ENCODE measurements at places on chromosomes 13 and 19.

GRCh38 chr19:584240-585001, 5.3 kb upstream of the HCN2 start:
- no peak for DNase-seq

DNA sequence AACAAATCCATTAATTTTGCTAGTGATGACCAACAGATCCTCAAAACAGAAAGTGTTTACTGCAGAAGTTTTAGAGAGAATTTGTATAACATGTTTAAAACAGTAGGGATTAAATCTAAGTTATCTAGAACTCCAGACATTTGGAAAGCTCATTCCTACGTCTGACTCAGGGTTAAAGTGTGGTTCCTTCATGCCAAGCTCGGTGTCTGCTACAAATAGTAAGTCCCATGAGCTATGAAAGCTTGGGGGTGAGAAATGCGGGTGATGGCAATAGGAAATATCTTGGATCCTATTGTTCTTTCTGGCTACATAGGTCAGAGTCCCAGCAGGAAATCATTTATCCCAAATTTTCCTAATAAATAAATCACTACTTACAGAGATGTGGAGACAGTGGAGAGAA, 867.1 kb downstream of the UQCRFS1 start:
- DNase-seq: no peak

GRCh38 chr13:30965380-30965779, 32.9 kb downstream of the TEX26 start:
- DNase-seq: no peak

GRCh38 chr13:46551410-46552302, 1.3 kb upstream of the LRCH1 start:
- peak; percentile 61 for DNase-seq

DNA sequence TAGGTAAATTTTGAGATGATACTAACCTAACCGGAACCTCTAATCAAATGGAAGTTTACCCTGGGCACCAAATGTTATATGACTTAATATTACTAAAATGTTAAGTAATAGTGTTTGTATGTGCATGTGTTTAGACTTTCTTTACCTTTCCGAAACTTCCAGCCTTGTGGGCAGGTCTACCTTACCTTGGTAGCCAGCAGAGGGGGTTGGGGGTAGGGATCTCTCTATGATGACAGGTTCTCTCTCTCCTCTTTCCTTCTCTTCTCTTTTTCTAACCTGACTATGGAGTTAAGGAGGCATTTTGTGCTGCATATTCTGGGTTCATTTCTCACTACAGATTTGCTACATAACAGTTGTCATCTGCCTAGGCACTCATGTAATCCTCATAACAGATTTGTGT, 6.8 kb upstream of the FRY start:
- DNase-seq: no peak

DNA sequence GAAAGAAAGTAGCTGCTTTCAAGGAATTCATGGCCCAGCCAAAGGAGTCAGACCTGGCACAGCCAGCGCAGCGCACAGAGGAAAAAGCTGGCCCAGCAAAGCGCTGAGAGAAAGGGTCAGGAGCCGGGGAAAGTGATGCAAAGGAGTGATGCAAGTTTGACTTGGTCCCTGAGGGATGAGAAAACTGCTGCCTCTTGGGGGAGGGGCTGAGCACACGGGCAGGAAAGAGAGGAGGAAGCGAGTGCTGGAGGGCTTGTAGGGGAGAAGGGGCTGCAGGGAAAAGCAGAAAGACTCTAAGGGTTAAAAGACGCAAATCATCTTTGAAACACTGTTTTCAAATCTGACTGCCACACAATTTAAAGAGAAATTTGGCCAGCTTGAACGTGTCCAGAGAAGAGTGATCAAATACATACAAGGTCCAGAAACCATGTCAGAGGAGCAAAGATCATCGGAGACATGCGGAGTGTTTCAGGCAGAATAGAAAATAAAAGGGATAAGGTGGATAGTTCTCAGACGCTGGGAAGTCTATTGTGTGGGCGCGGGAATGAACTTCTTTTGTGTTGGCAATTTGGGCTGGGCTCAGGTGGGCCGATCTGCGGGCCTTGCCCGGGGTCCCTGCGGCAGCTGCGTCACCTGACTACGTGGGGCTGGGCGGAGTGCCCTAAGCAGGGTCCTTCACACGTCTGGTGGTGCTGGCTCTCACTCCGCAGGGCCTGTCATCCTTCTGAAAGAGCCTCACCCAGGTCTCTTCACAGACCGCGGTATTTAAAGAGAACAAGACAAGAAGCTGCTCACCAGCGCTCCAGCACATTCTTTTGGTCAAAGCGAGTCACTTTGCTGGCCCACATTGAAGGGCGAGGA, 18.1 kb downstream of the N4BP2L1 start:
- DNase-seq: no peak

DNA sequence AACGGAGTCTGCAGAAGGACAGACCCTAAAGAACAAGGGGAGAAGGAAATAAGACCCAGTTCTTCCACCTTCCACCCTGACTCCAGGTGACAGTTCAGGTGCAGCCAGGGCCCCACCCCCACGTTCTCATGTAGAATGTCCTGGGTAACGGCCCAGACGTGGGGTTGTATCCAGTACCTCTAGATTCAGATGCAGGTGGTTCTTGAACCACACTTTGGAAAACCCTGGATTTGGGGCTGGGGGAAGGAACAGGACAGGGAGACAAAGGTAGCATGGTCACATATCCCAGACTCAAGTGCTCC, 2.2 kb downstream of the DMPK start:
- DNase-seq: no peak

GRCh38 chr13:112812306-112813055, 122.6 kb downstream of the ATP11A start:
- DNase-seq: no peak

GRCh38 chr19:14835011-14835410, at the start of the genes OR7A5 and OR7C1:
Gene OR7A5, minus strand, starts transcription at chr19:14835185. Its CDS starts 6,944 bp downstream, at chr19:14828241.
Gene OR7C1, minus strand, starts transcription at chr19:14835185. Its CDS starts 35,049 bp downstream, at chr19:14800136.
- DNase-seq: no peak

DNA sequence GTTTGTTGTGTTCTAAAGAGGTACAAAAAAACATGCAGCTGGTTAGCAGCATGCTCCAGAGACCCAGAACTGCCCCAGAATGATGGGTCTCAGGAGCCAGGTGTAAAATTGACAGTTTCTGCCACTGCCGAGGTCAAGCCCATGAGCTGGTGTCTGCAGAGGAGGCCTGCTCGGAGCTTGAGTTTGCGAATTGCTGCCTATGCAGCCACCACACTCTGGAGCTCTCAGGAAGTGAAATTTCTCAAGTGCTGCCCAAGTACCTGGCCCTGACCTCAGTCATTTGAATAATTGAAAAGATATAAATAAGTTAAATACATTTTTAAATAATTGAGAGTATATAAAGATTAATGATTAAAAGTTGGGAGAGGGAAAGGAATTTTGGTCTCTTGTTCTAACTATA, 66.4 kb downstream of the ZAR1L start:
- DNase-seq: no peak

DNA sequence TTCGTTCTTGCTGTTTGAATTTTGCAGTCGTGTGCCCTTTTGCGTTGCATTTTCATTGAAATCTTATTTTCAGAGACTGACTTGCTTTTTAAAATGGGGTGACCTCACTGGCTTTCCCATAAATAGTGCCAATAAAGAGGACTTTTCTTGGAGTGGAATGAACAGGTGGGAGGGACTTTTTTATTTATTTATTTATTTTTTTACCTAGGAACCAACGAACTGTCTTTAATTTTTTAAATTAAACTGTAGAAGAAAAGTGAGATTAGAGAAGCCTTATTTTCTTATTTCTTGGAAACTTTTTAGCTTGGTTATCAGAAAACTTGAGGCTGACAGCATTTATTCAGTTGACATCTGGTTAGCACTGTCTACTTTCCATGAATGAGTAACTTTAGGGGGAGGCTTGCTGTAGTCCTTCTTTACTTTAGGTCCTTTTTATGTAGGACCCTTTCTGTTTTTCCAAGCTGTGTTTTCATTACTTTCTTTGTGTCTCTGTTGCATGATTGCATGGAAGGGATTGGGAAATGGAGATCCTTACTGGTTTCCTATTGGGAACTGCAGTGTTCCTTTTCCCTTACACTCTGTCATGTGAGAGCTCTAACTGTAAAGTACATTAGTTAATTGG, 1.7 kb downstream of the SLAIN1 start:
- DNase-seq: no peak

DNA sequence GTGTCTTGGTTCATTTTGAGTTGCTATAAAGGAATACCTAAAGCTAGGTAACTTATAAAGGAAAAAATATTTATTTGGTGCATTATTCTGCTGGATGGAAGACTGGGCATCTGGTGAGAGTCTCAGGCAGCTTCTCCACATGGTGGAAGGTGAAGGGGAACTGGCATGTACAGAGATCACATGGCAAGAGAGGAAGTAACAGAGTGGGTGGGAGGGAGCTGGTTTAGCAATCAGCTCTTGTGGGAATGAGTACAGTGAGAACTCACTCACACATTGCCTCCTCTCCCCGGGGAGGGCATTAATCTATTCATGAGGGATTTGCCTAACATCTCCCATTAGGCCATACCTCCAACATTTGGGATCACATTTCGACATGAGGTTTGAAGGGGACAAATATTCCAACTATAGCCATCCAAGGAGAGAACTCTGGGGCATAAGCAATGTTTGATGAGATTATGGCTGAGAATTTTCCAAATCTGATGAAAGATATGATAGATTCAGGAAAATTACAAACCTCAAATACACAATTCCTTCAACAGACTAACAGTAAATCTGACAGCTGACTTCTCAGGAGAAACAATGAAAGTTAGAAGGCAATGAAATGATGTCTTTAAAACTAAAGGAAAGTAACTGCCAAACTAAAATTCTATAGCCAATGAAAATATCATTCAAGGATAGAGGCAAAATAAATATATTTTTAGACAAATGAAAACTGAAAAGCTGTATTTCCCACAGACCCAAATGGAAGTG, 52.5 kb downstream of the MTUS2 start:
- DNase-seq: no peak

DNA sequence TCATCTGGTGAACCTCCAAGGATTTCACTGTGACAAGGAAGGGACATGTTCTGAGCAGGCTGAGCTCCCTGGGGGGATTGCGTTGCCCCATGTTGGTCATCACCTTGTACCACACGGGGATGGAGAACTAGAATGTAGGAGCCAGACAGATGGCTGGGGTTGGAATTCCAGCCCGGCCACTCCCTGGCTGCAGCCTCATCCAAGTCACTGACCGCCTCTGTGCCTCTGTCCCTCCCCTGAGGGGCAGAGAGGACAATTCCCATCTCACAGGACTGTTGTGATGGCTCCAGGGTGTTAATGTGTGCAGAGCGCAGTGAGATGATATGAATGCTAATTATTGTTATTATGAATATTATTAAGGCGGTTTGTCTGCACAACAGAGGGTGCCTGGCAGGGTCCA, 24.1 kb downstream of the ADGRL1 start:
- no peak for DNase-seq

DNA sequence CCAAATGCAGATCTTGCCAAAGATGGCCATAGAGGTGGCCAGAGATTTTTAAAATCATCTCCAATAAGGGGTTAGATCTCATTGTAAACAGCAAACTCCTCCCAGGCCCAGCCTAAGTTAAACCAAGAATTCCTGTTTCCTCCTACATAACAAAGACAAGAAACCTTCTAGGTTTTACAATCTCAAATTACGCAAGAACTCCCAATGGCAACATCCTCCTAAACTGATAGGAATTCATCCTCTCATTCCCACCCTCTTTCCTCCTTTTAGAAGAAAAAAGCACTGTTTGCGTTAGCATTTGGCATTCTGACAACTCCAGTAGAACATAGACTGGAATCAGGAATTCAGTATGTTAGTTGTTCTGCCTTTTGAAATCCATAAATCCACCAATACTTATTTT, 14.6 kb downstream of the PROSER1 start:
- DNase-seq: no peak

- DNase-seq: no peak
These were observed 354.6 kb downstream of the DNAJC15 start for GRCh38 chr13:43377973-43378372.

GRCh38 chr13:31111136-31111535, 50.6 kb downstream of the HSPH1 start:
- no peak for DNase-seq
